ENCODE measurements at places on chromosomes 2 and 18.
A peak's percentile ranks its signal among the peaks of the same experiment; 100 is the strongest.

DNA sequence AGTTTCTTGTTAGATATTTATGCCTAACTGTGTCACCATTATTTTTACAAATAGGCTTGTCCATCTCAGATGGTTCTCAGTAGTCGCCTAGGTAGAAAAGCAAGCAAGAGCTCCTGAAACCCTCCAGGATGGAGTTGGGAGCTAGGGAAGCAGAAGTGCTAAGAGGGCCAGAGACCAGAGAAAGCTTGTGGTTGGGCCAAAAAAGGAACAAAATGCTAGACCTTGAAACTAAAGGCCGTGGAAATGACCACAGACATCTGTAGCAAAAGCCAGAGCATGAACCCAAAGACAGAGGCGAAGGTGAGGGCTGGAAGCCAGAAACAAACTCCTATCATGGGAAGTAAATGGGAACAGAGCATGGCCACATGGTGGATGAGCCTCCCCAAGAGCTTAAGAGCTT is 29.9 kb upstream of the RMDN2 start:
- no peak for DNase-seq

- peak; percentile 86 for DNase-seq
These were observed 30.7 kb upstream of the MLPH start for GRCh38 chr2:237456200-237456843.

GRCh38 chr2:227539465-227539956 is 59.2 kb upstream of the SCYGR2 start:
- DNase-seq = no peak

DNA sequence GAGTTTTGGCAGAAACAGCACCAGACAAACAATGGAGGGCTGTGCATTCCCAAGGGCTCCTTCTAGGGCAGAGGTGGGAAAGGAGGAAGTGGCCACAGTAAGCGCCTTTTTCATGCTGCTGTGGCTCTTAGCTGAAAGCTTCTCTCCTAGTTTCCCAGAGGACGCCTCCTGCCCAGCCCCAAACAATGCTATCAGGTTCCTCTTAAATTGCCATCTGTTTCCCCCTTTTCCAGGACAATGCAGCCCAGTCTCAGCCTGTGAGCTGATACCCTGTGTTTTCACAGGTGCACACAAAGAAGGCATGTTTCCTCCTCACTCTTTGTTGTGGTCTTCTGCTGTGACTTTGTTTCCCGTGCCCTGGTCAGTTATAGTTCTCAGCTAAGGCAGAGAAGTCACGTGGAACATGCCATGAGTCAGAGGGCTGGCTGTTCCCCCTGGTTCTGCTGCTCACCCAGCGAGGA is 5.4 kb upstream of the FAM124B start:
- DNase-seq = no peak
